Activated T-cell treated with anti-CD3 and anti-CD28 coated beads, Interleukin-2, amount 50 U/mL, for 4 hours (primary cell): ENCODE measurements at places on chromosomes 13 and 19. TPM values are rescaled to one million over a fixed set of nuclear protein-coding genes. Genes with fewer than 3 reads are reported as not detected.

DNA sequence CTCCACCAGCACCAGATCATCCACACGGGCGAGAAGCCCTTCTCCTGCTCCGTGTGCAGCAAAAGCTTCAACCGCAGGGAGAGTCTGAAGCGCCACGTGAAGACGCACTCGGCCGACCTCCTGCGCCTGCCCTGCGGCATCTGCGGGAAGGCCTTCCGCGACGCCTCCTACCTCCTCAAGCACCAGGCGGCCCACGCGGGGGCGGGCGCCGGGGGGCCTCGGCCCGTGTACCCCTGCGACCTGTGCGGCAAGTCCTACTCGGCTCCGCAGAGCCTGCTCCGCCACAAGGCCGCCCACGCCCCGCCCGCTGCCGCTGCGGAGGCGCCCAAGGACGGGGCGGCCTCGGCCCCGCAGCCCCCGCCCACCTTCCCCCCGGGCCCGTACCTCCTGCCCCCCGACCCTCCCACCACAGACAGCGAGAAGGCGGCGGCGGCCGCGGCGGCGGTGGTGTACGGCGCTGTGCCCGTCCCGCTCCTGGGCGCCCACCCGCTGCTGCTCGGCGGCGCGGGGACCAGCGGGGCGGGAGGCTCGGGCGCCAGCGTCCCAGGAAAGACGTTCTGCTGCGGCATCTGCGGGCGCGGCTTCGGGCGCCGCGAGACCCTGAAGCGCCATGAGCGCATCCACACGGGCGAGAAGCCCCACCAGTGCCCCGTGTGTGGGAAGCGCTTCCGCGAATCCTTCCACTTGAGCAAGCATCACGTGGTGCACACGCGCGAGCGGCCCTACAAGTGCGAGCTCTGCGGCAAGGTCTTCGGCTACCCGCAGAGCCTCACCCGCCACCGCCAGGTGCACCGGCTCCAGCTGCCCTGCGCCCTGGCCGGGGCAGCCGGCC is 9.4 kb downstream of the ZNF784 start:
- DNase-seq = no peak

GRCh38 chr13:97430296-97430695 is 3.7 kb upstream of the RAP2A start:
- DNase-seq = no peak

DNA sequence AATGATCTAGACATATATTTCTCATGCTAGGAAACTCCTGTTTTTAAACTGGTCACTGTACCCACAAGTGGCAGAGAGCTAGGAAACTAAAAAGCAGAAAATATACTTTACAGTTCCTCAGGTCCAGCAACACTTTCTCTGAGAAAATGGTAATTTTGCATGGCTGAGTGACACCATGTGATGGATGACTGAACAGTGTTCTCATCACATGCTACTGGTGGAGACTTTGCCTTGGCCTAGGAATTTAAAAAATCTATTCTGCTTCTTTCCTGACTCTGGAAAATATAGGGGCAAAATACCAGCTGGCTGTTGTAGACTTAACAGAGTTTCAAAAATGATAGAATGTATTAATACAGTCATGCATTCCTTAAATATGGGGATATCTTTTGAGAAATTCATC is 50.0 kb downstream of the LATS2 start:
- no peak for DNase-seq

DNA sequence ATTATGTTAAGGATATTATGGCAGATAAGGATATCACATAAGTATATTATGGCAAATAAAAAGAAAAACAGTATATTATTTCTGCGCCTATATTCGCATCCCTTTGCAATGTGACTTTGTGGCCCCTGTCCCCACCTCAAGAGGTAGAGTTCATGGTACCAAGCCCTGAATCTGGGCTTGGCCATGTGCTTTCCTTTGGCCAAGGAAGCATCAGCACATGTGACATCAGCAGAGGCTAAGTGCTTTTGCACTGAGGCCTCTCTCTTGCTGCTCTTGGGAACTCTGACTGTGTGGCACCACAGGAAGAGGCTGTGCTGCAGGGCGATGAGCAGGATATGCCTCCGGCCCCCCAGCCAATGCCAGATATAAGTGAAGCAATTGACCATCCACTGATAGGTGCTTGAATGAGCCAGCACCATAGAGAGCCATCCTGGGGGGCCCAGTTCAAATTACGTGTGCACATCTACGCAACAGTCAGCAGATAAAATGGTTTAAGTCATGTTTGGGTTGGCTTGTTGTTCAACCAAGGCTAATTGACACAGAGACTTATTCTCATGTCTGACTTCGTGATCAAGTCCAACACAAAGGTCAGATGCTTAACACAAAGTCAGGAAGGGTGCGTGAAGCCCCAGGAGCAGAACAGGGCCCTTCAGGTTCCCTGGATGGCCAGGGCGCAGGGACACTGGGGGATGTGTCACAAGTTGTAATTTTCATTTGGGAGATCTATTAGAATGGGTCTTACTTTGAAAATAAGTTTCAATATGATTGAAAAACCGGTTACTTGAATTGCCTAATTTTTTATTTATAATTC is 173.3 kb downstream of the COL4A1 start:
- no peak for DNase-seq

GRCh38 chr19:54661846-54662481 is 821 bp upstream of the LILRB4 start:
- no peak for DNase-seq

- peak; percentile 63 for DNase-seq
These were observed 30.3 kb downstream of the CRYL1 start for GRCh38 chr13:20495087-20496023.

- no peak for DNase-seq
These were observed 200.5 kb downstream of the KLF5 start for GRCh38 chr13:73259061-73260017.

GRCh38 chr19:39223703-39224279 is 19.7 kb upstream of the SYCN start:
- DNase-seq = no peak

- DNase-seq = no peak
These were observed 21.9 kb downstream of the ATP11A start for GRCh38 chr13:112711528-112712265.

DNA sequence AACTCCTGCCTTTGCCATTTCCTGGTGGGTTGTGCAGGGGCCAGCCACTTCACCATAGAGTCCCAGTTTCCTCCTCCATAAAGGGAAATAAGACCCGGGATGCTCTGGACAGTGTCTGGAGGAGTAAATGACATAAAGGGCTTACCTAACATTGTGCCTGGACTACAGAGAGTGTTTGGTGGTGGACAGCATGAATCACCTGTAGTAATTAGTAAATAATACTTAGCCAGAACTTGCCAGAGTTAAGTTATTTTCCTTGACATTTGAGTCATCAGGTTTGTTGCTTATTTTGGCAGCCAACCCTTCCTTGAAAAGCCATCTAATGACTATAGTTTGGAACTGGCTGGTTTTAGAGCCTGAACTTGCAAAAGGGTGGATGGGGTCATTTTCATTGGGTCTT is 159.2 kb downstream of the SLC7A1 start:
- DNase-seq = no peak

- DNase-seq = no peak
These were observed 110.4 kb upstream of the SOX1 start for GRCh38 chr13:111956261-111957151.

DNA sequence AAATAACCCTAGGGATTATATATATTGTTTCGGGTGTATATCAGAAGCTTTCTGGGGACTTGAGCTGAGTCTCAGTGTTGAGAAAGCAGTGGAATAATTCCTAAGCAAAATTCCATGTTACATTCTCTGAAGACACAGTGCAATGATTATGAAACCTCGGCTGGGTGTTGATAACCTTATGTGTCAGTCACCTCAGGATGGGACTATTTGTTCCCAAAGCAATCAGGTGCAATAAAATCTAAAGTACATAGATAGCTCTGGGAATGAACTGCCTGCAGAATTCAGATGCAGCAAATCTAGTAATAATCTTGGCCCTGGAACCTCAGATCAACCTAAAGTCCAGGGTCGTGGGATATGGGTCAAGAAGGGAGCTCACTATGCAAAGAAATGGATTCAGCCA is 53.0 kb downstream of the EDNRB start:
- DNase-seq = no peak

DNA sequence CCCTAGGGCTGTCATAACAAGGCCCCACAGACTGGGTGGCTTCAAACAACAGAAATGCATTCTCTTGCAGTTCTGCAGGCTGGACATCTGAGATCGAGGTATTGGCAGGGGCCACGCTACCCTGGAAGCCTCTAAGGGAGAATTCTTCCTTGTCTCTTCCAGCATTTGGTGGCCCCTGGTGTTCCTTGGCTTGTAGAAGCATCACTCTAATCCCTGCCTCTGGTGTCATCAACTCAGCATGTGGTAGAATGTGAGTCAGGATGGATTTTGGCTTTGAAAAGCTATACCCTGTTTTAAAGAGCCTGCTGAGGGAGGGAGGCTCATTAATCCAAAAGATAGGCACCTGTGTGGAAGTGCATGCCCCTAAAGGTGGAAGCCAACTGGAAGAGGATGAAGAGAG is 7.9 kb upstream of the GGACT start:
- DNase-seq = no peak

DNA sequence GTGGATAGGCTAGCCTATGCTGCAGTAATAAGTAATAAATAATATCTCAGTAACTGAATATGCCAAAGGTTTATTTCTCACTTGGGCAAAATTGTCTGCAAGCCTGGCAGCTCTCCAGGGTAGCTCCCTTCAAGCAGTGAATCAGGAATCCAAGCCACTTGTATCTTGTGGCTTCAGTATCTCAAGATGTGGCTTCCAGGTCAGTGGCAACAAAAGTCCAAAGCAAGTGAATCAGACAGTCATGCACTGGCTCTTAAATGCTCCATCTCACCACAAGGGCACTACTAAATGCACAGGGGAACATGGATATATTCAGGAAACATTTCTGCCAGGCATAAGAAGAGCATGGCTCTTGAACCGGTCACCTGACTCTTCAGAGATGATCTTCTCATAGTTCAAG is 126.3 kb downstream of the KCTD12 start:
- no peak for DNase-seq

DNA sequence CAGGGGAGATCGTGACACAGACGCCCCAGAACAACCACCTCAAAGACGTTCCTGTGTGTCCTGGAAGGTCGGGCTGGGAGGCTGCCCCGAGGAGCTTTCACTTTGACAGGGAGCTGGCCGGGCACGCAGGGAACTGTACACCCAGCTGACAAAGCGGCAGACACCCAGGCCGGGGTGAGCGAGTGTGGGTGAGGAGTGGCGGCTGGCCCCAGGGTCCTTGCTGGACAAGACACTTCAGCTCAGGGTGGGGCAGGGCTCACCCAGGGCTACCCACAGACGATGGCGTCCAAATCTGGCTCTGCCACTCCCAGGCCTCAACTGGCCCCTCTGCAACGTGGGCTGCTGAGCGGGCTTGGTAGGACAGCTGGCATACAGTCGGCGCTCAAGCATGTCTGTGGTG is 2.0 kb downstream of the FGF22 start:
- no peak for DNase-seq

GRCh38 chr13:98466634-98467236 is 110.2 kb downstream of the STK24 start:
- DNase-seq = peak; percentile 46

GRCh38 chr13:84677836-84678235 is 795.6 kb upstream of the SLITRK1 start:
- no peak for DNase-seq

- no peak for DNase-seq
These were observed 63.5 kb downstream of the C13orf42 start for GRCh38 chr13:51047434-51048165.

- no peak for DNase-seq
These were observed 624 bp downstream of the SAFB start for GRCh38 chr19:5623397-5624017.

DNA sequence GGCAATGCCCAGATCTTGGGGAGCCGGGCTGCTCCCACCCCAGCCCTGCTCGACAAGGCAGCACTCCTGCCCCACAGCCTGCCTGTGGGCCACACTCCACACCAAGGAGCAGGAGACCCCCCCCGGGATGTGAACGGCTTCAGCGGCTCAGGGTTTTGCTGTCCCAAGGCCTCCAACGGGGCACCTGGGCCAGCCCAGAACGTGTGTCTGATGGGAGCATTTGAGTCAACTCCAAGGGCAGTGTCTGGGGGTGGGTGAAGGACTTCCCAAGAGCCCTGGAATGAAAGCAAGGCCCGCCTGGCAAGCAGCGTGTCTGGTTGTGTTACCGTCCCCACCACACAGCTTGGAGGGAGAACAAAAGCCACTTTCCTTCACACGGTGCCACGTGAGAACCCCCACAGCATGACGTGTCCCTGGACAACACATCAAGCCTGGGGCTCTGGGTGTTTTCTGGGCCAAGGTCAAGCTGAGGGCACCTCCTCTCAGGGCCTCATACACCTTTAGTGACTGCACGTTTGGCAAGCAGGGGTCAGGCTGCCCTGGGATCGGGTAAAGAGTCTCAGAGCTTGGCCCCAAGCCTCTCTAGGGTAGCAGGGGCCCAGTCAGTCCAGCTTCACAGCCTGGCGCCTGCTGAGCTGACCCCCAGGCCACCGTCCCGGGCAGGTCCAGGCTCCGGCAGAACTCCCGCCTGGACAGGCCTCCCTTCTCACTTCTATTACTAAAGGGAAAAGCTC is 6.0 kb downstream of the C13orf46 start:
- no peak for DNase-seq

DNA sequence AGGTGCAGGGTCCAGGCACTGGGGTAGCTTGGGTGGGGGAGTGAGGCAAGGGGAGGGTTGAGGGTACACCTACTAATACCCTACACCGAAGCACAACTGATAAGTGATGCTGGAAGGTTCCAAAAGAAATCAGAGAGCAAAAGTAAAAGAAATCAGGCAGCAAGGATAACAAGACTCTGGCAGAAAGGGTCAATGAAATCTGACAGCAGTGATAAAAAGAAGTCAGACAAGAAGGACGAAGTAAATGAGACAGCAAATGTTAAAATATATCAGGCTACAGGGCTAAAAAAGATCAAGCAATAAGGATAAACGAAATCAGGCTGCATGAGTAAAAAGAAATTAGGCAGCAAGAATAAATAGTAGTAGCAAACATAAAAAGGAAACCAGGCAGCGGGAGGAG is 4.7 kb downstream of the LRFN3 start:
- no peak for DNase-seq

DNA sequence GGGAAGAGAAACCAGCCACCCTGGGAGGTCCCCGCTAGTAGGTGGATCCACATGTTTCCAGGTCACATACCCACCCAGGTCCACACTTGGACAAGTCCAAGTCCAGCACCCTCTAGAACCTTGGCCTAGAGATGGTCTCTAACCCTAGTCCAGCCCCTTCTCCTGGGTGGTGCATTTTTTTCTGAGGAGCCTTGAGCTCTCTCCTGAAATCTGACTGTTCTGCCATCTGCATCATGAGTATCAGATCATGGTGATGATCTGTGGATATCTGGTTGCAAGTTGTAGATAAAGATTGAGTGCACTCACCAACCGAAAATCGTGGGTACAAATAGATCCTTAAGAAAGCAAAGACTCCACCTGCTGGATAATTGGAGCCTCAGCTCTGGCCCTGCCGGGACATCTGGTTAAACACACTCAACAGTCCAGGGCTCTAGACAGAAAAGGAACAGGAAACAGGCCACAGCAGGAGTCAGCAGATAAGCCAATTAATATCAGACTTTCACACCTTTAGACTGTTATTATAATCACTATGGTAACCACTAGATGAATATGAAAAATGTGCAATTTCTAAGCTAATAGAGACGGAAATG is 41.1 kb downstream of the GPR12 start:
- DNase-seq = no peak

CTXN1 gene
- 0.71 TPM for total RNA-seq

PRSS57 gene
- total RNA-seq = 0.87 TPM

PRKACA gene
- 45.0 TPM for total RNA-seq

ADPRHL1 gene
- total RNA-seq = 0.81 TPM

EEF1AKMT1 gene
- 10.2 TPM for total RNA-seq

GRIK5 gene
- 0.49 TPM for total RNA-seq

HSD17B14 gene
- 0.65 TPM for total RNA-seq

SLC8A2 gene
- total RNA-seq = not detected

FGF22 gene
- total RNA-seq = not detected

ZNF562 gene
- 29.4 TPM for total RNA-seq

ZNF540 gene
- total RNA-seq = 0.45 TPM

COMP gene
- not detected for total RNA-seq
